ENCODE measurements at places on chromosomes 16 and 17.
A peak's percentile ranks its signal among the peaks of the same experiment; 100 is the strongest.

GRCh38 chr16:81548876-81549546, 104.4 kb downstream of the CMIP start:
- no peak for DNase-seq

GRCh38 chr17:43864161-43864984, 17.4 kb downstream of the CD300LG start:
- no peak for DNase-seq

DNA sequence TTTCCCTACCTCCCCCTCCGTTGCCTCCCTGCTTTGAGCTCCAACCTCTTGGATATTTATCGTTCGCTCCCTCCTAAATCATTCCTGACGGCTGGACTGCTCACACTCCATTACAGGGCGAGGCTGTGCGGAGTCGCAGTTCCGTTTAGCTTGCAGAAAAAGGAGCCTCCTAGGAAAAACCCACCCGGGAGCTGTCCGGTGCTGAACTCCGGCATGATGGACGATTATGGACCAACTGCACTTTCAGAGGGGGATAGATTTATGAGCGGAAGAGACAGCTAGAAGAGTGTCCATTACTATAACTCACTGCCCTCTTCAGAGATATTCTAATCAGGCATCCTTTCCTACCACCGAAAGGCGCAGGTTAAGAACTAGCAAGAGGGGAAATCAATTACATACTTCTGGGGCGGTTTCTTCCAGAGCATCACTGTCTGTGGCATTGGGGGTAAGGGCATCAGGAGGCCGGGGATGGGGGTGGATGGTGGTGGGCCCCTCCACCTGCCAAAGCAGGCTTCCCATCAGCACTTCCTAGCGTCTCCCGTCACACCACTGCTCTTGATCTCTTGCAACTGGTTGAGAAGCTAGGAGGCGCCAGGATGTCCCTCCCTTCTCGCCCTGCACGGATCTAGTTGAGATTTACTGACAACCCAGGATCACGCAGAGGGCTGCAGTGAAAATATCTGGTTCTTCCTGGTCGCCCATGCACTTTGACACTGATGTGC, 251.2 kb downstream of the ENGASE start:
- DNase-seq: peak; percentile 56

DNA sequence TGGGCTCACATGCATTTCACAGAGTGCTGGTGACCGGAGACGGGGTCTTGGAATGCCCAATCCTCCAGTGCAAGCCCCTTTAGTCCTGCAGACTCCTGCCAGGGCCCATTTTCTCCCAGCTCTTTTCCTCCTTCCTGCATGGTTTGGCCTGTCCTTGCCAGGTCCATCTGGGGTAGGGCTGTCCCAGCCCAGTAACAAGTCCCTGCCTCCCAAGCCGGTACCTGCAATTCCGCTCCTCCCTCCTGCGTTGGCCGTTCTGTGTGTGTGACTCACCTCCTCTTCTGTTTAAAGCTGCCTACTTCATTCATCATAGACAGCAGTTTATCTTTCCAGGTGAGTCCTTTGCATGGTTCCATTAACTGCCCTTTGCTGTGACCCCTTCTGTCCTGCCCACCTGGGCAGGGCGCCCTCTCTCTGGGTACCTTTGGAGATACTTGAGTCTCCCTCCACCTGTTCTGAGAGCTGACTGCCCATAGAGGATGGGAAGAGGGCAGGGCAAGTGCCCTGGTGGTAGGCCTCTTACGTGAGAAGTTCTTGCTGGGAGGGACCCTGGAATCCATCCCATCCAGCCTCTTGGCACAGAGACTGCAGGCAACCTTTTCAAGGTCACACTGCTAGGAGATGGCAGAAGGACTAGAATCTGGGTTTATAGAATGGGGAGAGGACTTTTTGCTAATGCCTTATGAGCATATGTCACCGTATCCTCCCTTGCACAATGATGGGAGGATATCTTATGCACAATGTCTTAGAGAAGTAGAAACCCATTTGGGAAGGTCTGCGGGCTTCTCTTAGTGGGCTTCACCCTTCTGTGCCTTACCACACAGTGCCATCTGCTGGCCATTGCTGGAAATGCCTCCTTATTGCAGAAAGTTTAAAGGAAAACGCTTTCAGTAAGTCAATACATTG, 29.7 kb upstream of the LGALS9 start:
- peak; percentile 83 for DNase-seq

DNA sequence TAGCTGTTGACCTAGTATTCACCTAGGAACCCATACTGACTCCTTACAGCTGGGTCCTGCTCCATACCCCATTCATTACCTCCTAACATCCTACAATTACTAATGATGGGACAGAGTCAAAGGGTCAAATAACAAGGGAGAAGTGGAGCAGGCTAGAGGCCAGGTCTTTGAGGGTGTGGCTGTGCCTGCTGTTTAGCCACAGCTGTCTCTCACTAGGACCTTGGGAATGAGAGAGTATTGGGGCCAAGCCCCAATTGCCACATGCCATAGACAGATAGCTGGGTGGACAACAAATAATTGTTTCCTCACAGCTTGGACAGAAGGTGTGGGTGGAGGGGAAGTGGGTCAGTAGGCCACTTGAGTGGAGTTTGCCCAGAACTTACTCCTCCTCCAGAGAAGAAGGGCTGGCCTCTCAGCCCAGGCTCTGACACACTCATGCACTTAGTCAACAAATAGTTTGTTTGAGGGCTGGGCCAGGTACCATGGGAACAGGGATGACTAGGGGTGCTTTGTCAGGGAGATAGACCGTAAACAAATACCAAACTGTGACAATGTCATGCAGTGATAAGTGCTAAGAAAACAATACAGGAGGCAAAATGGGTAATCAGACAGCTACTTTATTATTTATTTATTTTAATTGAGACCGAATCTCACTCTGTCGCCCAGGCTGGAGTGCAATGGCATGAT, 10.2 kb upstream of the CENPT start:
- DNase-seq: peak; percentile 62

DNA sequence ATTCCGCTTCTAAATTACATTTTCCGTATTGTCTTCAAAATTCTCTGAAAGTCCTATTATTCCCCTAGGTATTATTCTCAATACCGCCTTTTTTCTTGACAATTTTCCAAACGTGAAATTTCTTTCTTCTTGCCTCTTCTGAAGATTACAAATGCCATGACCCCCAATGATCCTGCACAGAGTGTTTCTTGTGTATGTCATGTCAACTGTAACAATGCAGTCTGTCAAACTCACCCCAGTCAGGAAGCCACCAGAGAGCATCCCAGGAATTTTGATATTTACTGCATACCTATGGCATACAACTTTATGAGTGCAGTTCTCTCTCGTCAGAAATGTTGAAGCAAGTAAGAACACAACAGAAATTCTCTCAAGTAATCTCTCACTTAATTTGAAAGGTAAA, 847.3 kb upstream of the CDH8 start:
- no peak for DNase-seq

GRCh38 chr17:10614536-10615155, 42.5 kb downstream of the MYH3 start:
- peak; percentile 52 for DNase-seq

DNA sequence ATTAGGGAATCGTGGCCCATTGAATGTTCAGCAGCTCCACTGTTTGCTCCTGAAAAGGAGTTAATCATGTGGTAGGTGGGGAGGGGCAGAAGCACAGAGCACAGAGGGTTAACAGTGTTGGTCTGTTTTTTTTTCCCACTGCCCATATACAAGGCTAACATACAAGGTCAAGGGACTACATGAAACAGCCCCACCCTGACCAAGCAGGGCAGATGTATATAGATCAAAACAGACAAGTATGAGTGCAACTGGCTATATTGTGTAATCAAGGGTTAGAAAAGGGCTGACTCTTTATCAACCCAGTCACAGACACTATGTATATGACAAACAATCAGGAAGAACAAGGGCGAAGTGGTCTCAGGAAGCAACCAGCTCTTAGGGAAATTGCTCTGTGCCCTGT, 186.6 kb upstream of the CDH11 start:
- no peak for DNase-seq
